Activated CD4-positive, alpha-beta T cell treated with anti-CD3 and anti-CD28 coated beads for 1 hour (primary cell): ENCODE measurements at places on chromosomes 16 and 17.

GRCh38 chr16:57058291-57058861, 34.0 kb upstream of the CPNE2 start:
- no peak for DNase-seq

DNA sequence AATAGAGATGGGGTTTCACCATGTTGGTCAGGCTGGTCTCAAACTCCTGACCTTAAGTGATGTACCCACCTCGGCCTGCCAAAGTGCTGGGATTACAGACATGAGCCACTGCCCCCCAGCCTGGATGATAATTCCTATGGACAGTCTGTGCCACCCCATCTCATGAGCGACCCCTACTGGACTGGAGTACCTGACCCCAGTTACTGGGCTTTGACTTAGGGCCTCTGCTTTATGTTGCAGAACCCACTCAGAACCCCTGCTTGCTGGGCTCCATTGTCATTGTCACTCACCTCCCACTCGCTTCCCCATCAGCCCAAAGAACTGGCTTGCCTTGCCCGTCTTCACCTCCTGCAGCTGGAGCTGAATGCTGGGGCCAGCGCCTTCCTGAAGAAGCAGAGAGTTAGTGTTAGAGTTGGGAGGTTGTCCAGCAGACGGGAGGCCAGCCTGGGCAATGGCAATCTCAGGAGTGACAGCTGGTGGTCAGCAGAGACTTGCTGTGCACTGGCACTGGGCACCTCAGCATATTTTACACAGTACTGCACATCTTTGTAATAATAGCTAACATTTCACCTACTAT, 4.0 kb downstream of the TAC4 start:
- DNase-seq = no peak

DNA sequence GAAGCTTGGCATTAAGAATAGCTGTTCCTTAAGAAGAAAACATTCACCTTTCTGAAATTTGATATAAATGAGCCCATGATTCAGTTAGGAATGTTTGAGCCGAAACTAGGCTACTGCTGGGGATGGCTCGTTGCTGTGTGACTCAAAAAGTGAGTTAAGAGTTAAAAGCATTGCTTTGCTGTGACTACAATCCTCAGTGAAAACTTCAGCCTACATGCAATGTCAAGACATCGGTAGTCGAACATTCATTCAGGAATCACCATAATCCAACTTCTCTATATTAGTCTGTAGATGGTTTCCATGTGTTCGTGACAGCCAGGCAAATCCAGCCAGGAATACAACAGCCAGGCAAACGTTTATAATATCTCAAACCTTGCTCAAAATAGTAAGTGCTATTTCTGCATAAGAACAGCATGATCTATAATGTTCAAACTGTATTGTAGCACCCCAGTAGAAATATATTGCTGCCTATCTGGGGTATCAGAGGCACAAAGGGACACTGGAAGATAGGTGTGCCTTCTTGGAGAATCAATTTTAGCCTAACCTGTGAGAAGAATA, 1225.1 kb downstream of the CDH8 start:
- no peak for DNase-seq

GRCh38 chr16:25124503-25124902, 13.0 kb downstream of the LCMT1 start:
- DNase-seq = no peak

GRCh38 chr17:73013816-73014663, 78.4 kb downstream of the SLC39A11 start:
- no peak for DNase-seq

GRCh38 chr17:7558544-7559319, at the start of gene TNFSF13:
TSS of gene TNFSF13 (plus strand) at chr17:7558750. CDS start at chr17:7559040, 290 bp downstream.
- no peak for DNase-seq

DNA sequence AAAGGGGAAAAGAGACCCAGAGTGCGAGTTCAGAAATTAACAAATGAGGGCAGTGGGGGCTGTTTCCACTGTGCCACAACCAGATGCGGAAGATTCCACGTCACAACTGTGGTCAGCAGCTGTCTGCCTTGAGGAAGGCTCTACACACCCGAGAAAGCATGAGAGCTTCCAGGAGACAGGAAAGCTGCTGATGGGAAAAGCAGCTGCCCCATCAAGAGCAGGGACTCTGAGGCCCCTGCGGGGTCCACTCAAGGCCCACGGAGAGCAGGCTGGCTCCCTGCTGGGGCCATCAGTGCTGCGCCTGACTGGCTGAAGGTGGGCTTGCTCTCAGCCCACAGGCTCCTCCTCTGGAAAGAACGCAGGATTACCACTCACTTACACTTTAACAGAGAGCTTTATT, 14.8 kb upstream of the TRAP1 start:
- no peak for DNase-seq

- no peak for DNase-seq
Observed at GRCh38 chr17:30426292-30426691, 47.6 kb downstream of the CPD start.

- DNase-seq = no peak
Observed at GRCh38 chr17:75822119-75822799, 21.9 kb downstream of the UNC13D start.

DNA sequence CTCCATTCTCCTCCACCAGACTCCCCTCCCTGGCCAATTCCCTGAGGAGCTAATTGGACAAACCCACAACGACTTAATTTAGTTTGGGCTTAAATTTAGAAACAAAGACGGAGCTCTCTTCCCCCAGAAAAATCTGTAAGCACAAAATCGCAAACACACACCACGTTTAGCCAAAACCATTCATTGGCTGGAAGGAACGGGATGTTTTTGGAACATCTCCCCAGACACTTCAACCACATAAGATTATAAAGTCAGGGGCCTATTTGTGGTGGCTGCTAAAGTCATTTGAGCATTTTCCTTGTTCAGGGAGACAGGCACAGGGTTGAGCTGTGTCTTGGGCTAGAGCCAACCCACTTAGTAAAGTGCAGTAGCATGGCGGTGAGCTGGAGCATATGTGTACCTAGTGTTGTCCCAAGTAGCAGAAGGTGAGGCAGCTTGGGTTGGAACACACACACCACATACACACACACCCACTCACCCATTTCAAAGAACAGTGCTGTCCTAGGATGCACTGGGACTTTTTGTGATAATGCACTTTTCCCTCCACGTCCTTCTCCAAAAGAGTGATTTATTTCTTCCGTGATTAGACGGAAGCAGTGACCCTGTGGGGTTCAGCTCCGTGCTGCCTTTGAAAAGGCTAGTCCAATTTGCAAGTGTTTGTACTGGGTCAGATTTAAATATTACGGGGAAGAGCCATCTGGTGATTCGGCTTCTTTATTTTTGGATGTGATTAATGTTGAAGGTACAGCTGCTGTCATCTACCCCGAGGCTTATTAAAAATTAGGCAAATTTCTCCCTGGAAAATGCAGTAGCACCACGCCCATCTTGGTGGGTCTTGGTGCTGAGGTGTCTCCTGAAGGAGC, 32.2 kb downstream of the ELAC2 start:
- DNase-seq = no peak

DNA sequence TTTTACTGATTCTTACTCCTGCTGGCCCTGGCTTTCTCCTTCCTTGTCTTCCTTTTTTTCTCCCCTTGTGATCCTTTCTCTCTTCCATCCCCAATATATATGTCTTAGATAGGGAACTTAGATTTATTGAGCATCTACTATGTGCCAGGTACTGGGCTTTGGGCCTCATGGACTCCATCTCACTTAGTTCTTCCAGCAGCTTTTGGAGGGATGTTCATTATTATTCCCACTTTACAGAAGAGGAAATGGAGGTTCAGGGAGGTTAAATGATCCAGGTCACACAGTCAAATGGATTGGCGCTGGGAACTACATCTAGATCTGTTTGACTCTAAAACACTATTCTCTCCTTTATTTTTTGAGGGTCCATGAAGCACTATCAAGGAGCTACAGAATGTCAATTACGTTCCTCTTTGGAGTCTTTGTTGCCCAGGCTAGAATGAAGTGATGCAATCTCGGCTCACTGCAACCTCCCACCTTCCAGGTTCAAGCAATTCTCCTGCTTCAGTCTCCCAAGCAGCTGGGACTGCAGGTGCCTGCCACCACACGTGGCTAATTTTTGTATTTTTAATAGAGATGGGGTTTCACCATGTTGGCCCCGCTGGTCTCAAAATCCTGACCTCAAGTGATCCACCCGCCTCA, 19.0 kb upstream of the PRKCA start:
- DNase-seq = no peak

DNA sequence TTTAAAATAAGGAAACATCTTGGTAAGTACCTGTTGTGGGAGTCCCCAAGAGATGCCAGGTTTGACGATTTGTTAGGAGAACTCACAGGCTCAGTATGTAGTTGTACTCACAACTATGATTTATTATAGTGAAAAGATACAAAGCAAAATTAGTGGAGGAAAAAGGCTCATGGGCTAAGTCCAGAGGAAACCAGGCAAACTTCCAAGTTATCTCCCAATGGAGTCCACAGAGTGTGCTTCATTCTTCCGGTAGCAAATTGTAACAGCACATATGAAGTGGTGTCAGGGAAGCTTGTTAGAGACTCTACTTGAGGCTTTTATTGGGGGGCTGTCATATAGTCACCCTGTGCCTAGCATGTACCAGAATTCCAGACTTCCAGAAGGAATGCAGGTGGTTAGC, 2.3 kb downstream of the DDX19A start:
- DNase-seq = no peak

DNA sequence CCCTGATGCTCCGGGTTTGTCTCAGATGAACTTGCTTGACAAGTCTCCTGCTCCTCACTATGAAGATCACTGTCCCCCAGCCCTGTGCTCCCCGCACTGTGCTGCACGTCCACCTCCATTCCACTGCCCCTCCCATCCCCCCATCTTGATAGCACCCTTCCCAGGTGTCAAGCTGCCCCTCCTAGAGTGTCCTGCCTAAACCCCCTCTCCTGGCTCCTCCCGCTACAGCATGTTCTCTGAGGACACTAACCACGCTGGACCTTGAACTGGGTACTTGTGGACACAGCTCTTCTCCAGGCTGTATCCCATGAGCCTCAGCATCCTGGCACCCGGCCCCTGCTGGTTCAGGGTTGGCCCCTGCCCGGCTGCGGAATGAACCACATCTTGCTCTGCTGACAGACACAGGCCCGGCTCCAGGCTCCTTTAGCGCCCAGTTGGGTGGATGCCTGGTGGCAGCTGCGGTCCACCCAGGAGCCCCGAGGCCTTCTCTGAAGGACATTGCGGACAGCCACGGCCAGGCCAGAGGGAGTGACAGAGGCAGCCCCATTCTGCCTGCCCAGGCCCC, 18.5 kb downstream of the DEXI start:
- DNase-seq = no peak

GRCh38 chr17:44601539-44601938, 44.3 kb downstream of the FZD2 start:
- DNase-seq = no peak

DNA sequence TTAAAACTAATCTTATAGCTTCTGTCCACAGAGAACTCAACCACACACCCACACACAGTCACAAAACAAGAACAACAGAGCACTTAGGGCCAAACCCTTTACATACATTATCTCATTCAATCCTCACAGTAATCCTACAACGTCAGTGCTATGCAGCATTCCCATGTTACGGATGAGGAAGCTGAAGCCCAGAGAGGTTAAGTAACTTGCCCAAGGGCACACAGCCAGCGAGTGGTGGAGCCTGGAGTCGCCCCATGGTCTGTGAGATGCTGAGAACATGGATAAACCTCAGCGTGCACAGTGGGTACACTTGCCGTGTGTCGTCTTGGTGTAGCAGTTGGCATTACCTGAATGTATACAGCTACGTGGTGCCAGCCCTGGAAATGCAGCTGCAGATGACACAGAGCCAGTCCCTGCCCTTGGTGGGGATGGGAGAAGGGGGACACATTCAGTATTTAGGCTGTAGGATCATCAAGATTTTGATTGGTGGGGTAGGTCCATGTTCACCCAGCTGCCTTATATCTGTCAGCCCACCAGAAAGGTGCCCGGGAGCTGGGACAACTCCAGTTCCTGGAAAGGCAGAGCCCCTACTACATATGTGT, 177.0 kb downstream of the IRF8 start:
- no peak for DNase-seq
